ENCODE measurements at places on chromosomes 3 and 15.

DNA sequence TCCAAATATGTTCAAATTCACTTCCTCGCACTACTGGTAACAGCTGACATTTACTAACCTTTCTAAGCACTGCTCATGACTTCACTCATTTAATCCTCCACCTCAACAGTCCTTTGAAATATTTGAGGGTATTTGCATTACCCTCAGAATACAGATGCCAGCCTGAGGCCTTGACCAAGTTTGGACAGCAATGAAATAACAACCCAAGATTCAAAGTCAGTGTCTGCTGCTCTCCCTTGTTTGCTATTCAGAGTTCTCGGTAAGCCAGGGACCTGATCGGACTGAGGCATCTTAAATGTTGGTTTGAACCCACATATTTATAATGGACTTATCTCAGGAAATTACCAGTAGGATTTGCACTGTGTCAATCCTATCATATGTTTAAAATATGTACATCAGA lies 19.9 kb upstream of the SNRK start:
- no peaks in the 10 kb centered on the region for H3K27me3 ChIP-seq
- no peak overlapping the region for H3K27ac ChIP-seq
- H3K4me3 ChIP-seq = no peak overlapping the region
- H3K4me1 ChIP-seq = no peaks in the 10 kb centered on the region
- no peaks in the 10 kb centered on the region for H3K36me3 ChIP-seq

GRCh38 chr3:55746808-55747413 lies 259.8 kb upstream of the WNT5A start:
- DNase-seq = no peak
- H3K36me3 ChIP-seq = no peaks in the 10 kb centered on the region
- H3K4me3 ChIP-seq = no peak overlapping the region
- H3K4me1 ChIP-seq = no peaks in the 10 kb centered on the region
- H3K27ac ChIP-seq = no peak overlapping the region

DNA sequence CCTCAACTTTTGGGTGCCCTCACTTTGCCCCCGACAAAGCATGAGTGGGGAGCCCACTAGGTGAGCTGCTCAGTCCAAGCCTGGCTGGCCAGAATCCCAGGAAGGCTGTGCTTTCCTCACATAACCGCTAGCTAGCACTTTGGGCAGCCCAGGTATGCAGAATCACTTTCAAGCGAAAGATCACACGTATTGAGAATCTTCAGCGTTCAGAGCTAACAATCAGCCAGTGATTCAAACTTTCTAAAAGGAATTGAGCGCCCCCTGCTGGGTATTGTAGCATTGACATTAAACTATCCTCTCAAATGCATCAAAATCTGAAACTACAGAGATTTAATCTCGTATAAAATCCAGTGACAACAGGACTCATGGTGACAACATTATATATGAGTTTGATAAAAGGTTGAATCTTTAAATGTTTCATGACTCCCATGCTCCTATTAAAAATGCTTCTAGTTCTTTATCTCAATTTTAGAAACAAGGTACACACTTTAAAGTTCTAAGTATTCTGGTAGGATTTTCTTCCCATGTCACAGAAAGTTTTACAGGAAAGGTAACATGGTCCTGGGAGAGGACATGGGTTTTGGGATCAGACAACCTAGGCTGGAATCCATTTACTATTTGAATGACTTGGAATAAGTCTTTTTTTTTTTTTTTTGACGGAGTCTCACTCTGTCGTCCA lies 11.8 kb downstream of the ANAPC13 start:
- no peak overlapping the region for H3K27ac ChIP-seq
- H3K27me3 ChIP-seq = no peaks in the 10 kb centered on the region
- H3K36me3 ChIP-seq = peaks cover 21% of the 10 kb centered on the region
- H3K4me3 ChIP-seq = no peak overlapping the region
- no peaks in the 10 kb centered on the region for H3K4me1 ChIP-seq
- peak; percentile 86 for DNase-seq

- H3K36me3 ChIP-seq = no peaks in the 10 kb centered on the region
- H3K4me1 ChIP-seq = no peaks in the 10 kb centered on the region
- no peaks in the 10 kb centered on the region for H3K27me3 ChIP-seq
- no peak overlapping the region for H3K4me3 ChIP-seq
These were observed 10.4 kb upstream of the MME start for GRCh38 chr3:155069729-155070128.

DNA sequence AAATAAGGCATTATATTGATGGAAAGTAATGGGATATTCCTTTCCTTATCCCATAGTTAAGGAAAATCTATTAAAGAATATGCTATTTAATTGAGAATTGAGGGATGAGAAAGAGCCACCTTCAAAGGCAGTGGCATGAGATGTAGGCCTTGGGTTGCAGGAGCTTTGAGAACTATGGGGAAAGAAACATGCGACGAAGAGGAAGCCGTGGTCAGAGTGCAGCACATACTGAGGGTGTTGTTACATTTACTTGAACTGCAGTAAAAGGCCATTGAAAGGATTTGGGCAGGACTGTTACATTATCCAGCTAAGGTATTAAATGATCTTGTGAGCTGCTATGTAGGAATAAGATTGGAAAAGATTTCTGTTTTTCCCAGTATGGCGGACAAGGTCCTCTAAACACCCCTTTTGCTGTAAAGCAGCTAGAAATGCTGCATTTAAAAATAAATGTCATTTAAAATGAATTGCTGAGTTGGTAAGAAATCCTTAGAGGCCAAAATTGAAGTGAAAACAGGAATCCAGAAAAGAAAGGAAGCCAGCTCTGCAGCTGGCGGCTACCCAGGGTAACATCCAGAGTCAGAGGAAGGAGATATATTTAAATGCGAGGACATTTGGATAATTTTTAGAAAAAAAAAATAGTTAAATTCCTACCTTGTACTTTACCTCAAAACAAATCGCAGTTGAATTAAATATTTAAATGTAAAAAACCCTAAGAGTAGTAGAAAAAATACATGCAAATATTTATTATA lies 61.7 kb downstream of the IL1RAP start:
- no peak overlapping the region for H3K27ac ChIP-seq
- peaks cover 23% of the 10 kb centered on the region for H3K4me1 ChIP-seq
- peaks cover 25% of the 10 kb centered on the region for H3K36me3 ChIP-seq
- H3K27me3 ChIP-seq = no peaks in the 10 kb centered on the region

- peaks cover 39% of the 10 kb centered on the region for H3K4me1 ChIP-seq
- DNase-seq = no peak
- peaks cover 36% of the 10 kb centered on the region for H3K36me3 ChIP-seq
These were observed 33.4 kb downstream of the RPN1 start for GRCh38 chr3:128617270-128617556.

- peaks cover 11% of the 10 kb centered on the region for H3K36me3 ChIP-seq
- no peaks in the 10 kb centered on the region for H3K27me3 ChIP-seq
- H3K27ac ChIP-seq = no peak overlapping the region
- peaks cover 6% of the 10 kb centered on the region for H3K4me1 ChIP-seq
- DNase-seq = no peak
These were observed 175.3 kb downstream of the IGF1R start for GRCh38 chr15:98823616-98824015.

GRCh38 chr15:31558840-31559239 lies 232.2 kb downstream of the KLF13 start:
- no peaks in the 10 kb centered on the region for H3K36me3 ChIP-seq
- no peak overlapping the region for H3K27ac ChIP-seq
- H3K27me3 ChIP-seq = no peaks in the 10 kb centered on the region
- DNase-seq = no peak

DNA sequence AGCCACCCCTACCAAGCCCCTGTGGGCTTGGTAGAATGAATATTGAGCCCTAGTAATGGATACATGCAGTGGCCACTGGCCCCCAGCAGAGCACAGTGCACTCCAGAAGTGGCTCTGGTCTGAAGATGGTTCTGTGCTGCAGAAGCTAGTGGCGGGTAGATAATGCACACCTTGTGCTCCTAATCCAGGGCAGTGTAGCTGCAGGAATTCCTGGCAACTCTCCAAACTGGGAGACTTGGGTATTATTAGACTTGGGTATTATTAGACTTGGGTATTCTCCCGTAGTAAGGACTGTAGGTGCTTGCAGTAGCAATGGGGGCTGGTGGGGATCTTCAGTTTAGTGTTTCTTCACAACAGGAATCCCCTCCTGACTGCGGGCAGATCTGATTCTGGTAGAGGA lies 34.7 kb downstream of the NUSAP1 start:
- no peaks in the 10 kb centered on the region for H3K27me3 ChIP-seq
- no peak for DNase-seq
- no peaks in the 10 kb centered on the region for H3K4me1 ChIP-seq
- H3K27ac ChIP-seq = peak overlapping the region; percentile 19
- peaks cover 72% of the 10 kb centered on the region for H3K36me3 ChIP-seq
- H3K4me3 ChIP-seq = no peak overlapping the region

DNA sequence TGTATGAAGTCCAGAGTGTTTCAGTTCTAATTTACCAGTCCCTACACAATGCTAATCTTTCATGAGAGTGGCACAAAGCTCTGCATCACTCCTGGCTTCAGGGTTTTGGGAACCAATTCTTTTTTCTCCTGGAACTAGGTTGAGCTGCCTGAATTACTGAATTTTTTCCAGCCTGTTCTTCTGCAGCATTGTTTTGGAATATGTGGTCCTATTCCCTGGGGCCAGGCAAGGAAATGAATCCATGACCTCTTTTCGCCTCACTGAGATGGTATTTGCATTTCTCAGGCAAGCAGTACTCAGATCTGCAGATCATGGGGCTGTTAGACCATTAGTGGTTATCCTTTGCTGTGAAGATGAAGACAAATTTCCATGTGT lies 25.6 kb upstream of the GPR171 start:
- DNase-seq = no peak
- no peak overlapping the region for H3K4me3 ChIP-seq

GRCh38 chr3:134874737-134875413 lies 79.8 kb downstream of the EPHB1 start:
- DNase-seq = no peak
- no peak overlapping the region for H3K4me3 ChIP-seq
- H3K27me3 ChIP-seq = peaks cover 10% of the 10 kb centered on the region
- H3K36me3 ChIP-seq = no peaks in the 10 kb centered on the region
- no peak overlapping the region for H3K27ac ChIP-seq
- no peaks in the 10 kb centered on the region for H3K4me1 ChIP-seq

DNA sequence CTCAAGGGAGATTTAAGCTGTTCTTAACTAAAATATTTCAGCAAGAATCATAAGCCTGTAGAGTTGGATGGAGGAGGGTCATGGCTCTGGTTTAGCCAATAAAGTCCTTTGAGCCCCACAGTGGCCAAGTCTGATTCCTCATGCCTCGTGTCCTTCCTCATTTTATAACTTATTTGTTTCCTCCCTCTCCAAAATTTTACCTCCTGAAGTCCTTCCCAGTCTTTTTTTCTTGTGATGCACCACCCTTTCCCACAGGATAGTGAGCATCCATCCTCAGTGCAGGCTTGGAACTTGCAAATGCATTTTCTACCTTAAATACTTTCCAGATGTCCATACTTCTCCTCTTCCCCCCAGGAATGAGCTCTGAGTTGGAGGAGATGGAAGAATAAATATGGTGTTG lies 162.7 kb upstream of the AGTR1 start:
- no peak for DNase-seq
- no peak overlapping the region for H3K4me3 ChIP-seq
- no peaks in the 10 kb centered on the region for H3K27me3 ChIP-seq
- H3K4me1 ChIP-seq = no peaks in the 10 kb centered on the region

DNA sequence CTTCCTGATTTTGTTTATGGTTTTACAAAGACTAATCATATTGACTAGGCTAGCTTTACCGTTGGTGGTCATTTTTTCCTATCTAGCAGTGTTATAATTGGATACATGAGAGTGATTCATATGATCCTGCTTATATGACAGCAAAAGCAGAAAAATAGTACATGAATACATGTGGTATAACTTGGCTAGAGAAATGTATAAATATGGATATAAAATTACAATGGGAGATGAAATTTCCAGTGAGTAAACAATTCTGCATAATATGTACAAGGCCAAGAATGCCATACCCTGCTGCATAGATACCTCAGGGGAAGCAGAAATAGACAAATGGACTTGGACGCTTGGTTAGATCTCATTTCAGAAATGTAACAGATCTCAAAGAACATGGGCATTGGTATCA lies 103.1 kb downstream of the DTWD1 start:
- H3K27me3 ChIP-seq = no peaks in the 10 kb centered on the region
- H3K4me3 ChIP-seq = no peak overlapping the region
- H3K4me1 ChIP-seq = no peaks in the 10 kb centered on the region
- no peak for DNase-seq
- no peak overlapping the region for H3K27ac ChIP-seq

GRCh38 chr3:173938616-173939015 lies 541.1 kb downstream of the NLGN1 start:
- H3K4me1 ChIP-seq = no peaks in the 10 kb centered on the region
- DNase-seq = no peak
- no peaks in the 10 kb centered on the region for H3K27me3 ChIP-seq

DNA sequence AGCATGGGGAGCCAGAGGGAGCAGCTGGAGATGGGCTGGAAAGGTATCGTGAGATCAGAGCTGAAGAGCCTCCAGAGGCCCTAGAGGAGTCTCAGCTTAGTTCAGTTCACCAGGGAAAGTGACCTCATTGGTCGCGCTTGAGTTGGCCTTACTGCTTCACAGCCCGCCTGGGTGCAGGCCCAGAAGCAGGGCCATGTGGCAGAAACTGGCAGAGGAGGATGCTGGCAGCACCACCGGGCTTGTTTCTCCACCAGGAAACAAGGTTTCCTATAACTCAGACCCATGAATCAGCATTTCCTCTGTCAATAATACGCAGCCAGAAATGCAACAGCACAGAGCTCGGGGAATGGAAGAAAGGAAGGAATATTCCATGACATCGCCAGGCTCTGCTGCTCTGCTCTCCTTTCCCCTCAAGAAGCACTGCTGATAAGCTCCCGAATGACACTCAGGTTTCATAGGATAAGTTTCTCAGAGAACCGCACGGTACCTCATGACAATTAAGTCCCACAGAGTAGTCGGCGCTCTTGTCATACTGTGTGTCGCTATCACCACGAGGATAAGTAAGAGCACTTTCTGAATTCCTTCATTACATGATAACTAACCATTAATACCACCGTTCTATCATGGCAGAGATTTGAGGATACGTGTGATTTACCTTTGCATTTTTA lies 147.1 kb upstream of the LPP start:
- H3K27ac ChIP-seq = no peak overlapping the region
- peaks cover 17% of the 10 kb centered on the region for H3K36me3 ChIP-seq
- H3K4me3 ChIP-seq = no peak overlapping the region
- peaks cover 40% of the 10 kb centered on the region for H3K4me1 ChIP-seq
- no peak for DNase-seq
- no peaks in the 10 kb centered on the region for H3K27me3 ChIP-seq

GRCh38 chr3:140595295-140595694 lies 82.6 kb upstream of the TRIM42 start:
- H3K4me3 ChIP-seq = no peak overlapping the region
- no peaks in the 10 kb centered on the region for H3K4me1 ChIP-seq
- no peaks in the 10 kb centered on the region for H3K36me3 ChIP-seq
- DNase-seq = no peak
- no peak overlapping the region for H3K27ac ChIP-seq
- peaks cover 4% of the 10 kb centered on the region for H3K27me3 ChIP-seq

Measured in activated CD4-positive, alpha-beta T cell treated with anti-CD3 and anti-CD28 coated beads, Interleukin-2, amount 10 ng/mL, durations not matched to agents 7 days and 5 days (primary cell).